ENCODE measurements at places on chromosomes 7 and 10.

DNA sequence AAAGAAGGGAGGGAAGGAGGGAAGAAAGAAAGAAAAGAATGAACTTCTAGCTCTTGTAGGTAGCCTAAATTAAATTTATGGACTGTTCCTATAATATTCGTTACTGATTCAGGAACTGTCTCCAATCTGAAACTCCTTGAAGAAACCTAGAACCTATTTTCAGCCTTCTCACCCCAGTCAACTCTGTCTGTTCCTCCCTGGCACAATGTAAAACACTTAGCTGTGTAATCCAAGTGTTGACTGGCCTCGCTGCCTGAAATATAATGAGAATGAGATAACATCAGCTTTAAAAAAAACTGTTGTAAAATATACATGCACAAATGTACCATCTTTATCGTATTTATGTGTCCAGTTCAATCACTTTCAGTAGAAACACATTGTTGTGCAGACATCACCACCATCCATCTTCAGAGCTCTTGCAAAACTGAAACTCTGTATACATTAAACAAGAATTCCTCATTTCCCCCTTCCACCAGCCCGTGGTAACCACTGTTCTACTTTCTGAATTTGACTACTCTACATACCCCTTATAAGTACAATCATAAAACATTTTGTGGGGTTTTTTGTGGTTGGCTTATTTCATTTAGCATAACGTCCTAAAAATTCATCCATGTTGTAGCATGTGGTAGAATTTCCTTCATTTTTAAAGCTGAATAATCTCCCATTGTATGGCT is 6.3 kb upstream of the C7orf33 start:
- no peak for DNase-seq

DNA sequence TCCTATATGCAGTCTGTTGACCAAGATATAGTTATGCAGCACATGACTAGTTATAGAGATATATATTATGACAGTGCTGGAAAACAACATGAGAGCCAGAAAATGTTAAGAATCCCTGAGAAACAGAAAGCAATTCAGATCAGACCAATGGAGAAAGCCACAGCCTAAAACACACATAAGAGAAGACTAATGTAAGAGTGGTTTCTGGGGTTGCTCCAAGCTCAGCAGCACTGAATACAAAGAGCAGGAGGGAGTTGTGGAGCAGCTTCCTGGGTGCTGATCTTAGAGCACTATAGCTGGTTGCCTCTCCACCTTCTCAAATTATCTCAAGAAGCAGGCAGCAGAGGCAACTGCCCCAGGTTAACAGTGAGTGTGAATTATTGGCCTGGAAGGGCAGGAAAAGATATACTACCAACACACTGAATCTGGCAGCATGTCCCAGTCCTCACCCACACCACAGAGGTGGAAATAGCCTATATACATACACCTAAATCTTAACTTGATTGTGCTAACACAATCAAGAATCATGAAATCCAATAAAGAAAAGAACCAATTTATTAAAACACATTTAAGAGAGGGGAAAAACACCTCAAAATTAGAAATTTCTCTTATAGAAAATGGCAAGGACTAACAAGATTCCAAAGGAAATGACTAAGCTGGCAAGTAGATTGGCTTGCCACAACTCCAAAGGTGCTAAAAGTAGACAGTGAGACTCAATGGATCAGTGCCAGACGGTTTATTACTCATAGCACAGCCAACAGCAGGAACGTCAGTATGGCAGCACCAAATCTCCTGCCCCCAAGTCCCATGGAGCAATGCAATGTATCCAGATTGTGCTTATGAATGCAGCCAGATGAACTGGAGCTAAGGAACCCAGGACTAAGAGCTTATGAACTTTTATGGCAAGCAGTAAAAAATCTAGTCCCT is 5.1 kb downstream of the PTTG1IP2 start:
- DNase-seq = no peak

DNA sequence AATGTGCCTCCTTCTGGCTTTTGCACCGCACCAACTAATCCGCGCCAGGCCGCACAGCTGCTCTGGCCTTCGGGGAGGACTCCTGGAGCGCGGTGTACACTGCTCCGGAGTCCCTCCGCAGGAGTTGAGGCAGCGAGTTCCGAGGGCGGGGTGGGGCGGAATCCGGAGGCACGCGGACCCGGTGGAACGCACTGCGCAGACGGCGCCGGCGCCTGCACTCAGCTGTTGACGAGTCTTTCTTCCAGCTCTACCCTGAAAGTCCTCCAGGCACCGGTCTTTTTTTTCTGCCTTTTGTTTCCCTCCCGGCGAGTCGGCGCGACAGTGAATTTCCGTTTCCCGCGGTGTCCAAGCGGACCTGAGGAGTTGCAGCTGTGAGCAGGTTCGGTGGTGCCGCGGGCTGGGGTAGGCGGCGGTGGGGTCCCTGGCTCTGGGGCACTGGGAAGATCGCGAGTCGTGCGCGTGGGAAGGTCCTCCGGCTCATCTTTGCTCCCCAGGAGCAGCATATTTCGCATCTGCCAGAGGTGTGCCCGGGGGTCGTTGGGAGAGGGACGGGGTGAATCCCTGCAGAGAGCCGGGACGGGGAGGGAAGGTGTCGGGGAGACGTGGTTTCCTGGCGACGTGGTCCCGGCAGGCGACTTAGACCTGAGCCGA is 44.1 kb downstream of the SFTPD start:
- DNase-seq = peak; percentile 6

- DNase-seq = no peak
Observed at GRCh38 chr7:47601119-47601880, 19.4 kb upstream of the TNS3 start.

GRCh38 chr7:23687011-23687410 is 7.0 kb downstream of the FAM221A start:
- no peak for DNase-seq

GRCh38 chr10:132885451-132886210 is 56.7 kb downstream of the CFAP46 start:
- DNase-seq = no peak

DNA sequence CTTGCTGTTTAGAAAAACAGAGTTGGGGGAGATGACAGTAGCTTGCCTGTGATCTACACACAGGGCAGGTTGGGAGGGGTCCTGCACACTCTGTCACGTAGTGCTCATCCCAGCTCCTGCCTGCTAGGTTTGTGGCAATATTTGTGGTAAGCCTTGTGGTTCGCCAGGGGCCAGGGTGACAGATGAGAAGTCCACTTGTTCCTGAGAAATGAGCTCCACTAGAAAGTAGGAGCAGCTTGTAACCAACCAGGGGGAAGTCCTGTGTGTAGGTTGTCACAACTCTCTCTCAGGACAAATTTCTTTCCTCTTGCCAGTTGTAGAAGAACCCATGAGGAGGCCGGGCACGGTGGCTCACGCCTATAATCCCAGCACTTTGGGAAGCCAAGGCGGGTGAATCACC is 147.0 kb downstream of the TCF7L2 start:
- no peak for DNase-seq

DNA sequence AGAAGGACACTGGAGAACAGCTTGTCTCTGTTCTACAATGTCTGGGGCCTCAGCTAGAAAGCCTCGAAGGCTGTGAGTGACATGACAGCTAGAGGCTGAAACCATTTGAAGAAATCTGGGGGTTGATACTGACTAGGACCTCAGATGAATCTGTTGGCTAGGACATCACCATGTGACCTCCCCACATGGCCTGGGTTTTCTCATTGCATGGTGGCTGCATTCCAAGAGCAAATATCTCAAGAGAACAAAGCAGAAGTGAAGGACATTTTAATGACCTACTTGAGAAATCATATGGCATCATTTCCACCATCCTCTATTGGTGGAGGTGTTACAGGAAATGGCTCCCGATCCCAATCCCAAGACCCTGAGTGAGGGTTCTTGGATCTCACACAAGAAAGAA is 450.6 kb upstream of the AUTS2 start:
- no peak for DNase-seq

- no peak for DNase-seq
Observed at GRCh38 chr7:55477781-55478374, 94.4 kb downstream of the VOPP1 start.

- no peak for DNase-seq
Observed at GRCh38 chr10:57657164-57657765, 610.4 kb downstream of the IPMK start.
